NB4 (cell line): ENCODE measurements at places on chromosomes 11 and 22.
A peak's percentile ranks its signal among the peaks of the same experiment; 100 is the strongest.

GRCh38 chr22:17914474-17914873, 109.9 kb downstream of the MICAL3 start:
- DNase-seq = no peak

DNA sequence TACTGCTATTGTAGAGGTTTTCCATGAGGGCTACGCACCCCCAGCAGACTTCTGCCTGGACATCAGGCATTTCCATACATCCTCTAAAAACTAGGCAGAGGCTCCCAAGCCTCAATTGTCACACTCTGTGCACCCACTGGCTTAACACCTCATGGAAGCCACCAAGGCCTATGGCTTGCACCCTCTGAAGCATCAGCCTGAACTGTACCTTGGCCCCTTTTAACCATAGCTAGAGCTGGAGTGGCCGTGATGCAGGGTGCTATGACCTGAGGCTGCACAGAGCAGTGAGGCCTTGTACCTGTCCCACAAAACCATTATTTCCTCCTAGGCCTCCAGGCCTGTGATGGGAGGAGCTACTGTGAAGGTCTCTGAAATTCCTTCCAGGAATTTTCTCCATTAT, 33.9 kb downstream of the AAMDC start:
- no peak for DNase-seq

GRCh38 chr11:57335023-57335342, 709 bp downstream of the SSRP1 start:
- no peak for DNase-seq

DNA sequence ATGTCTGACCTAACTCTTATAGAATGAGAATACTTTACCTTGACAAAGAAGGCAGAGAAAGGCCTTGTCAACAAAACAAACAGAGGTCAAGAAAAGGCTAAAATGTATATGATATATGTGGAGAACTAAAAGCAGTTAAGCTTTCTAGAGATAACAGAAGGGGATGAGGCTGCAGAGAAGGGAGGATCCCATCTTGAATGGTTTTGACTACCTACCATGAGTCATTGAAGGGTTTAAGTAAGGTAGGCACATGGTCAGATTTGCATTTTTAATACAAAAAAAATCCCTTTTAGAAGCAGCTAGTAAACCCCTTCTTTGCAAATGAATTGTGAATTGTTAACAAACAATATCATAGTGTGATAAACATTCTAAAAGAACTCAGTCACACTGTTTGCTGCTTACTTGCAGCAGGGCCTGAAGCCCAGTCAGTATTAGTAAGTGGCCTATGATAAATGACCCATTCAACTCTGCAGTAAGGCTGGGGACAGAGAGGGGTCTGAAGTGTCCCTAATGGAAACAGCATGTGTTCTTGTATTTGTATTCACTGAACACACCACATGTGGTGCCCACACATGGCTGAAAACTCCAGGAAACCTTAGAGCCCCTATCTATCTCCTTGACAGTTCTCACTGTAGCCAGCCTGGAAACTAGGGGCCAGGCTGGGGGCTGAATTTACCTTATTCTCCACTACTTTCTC, 328.8 kb upstream of the PITPNB start:
- no peak for DNase-seq

DNA sequence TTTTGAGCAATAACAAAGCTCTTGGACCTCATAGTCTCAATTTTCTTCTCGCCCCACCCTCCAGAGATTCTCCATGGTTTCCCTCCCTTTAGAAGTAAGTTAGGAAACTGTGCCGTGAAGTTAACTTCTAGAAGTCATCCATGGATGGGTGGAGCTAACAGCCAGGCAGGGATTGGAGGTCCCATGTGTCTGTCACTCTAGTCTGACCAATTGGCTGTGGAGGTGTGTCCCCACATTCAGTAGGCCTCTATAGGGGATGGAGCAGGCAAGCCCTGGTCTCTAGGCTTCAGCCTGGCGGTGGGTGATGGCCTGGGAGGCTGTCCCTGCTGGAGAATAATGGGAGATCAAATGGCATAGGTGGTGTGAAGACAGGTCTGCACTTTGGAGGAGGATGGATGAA, 50.7 kb downstream of the TP53I11 start:
- peak; percentile 79 for DNase-seq

DNA sequence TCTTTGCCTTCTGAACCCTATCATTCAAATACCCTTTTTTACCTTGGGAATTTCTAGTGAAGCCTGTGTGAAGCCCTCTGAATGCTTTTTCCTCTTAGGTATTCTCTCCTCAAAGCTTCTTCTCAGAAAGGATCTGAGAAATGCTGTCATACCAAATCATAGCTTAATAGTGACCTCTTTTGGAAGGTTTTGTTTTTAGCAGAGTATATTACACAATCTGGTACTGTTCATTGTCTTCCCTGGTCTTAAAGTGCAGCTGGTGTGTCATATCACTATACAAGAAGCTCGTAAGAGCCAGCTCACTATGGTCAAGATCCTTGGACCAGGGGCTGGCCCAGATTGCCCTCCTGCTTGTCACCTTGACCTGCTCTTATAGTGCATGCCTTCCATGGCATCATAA, 204.4 kb upstream of the ANO5 start:
- peak; percentile 5 for DNase-seq

DNA sequence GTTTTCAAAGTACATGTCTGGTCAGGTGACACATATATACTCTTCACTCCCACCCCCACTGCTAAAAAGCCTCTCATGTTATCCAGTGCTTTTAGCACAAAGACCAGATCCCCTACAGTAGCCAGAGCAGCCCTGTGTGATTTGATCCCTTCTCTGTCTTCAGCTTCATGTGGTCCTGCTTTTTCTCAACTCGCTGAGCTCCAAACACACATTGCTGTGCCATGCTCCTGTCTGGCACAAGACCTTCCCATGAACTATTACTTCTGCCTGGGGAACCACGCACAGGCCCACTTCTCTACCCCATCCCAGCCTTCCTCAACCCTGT, 127.1 kb downstream of the RASSF10 start:
- DNase-seq = no peak

DNA sequence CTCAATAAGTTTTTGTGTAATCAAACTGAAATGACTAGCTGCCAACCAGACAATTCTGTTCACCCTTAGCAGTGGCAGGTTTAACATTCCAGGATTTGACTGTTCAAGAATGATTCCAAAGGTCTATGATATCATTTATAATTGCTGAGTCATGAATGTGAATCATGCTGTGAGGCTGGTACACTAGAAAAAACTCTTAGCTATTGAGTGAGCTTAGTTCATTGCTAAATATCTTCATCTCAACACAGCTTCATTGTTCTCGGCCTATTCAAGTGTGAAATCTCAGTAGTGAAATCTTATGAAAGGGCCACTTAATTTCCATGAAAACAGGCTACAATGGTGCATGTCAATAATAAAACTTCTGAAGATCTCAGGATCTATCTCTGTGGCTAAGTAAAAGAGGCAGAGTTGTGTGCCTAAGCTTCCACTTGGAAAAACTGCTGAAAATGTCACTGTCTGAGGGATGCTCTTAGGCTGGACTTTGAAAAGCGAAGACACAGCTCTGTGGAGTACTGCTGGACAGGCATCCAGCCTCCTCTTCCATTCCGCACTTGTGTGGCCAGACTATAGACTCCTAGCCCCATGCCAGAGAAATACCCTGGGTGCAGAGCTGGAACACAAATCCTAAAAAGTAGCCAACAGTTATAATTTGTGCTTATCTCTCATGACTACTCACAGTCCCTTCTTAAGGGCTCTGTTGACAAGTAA, 12.8 kb downstream of the AQP11 start:
- DNase-seq = no peak

DNA sequence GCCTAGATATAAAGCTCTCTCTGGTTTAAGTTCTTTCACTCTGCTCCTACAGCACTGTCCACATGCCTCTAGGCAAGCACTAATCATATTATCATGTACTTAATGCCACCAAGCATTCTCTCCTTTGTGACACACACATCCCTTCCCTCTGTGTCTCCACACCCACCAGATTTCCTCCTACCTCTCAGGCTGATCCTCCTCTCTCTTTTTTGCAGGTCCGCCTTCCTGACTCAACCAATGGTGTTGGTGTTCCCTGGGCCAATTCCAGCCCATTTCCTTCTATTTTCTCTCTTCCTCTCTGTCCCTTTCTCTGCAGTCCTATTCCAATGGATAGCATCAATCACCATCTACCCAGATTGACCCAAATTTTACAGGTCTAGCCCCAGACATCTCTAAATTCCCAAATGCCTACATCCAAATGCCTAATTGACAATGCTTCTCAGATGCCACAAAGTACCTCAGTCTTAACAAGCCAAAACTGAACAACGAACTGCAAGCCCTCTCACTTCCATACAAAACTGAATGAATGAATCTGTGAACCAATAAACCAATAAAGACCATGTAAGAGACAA, 504 bp upstream of the ZNF215 start:
- no peak for DNase-seq

- peak; percentile 71 for DNase-seq
Measured at GRCh38 chr22:39300186-39300830, 19.1 kb downstream of the RPL3 start.

DNA sequence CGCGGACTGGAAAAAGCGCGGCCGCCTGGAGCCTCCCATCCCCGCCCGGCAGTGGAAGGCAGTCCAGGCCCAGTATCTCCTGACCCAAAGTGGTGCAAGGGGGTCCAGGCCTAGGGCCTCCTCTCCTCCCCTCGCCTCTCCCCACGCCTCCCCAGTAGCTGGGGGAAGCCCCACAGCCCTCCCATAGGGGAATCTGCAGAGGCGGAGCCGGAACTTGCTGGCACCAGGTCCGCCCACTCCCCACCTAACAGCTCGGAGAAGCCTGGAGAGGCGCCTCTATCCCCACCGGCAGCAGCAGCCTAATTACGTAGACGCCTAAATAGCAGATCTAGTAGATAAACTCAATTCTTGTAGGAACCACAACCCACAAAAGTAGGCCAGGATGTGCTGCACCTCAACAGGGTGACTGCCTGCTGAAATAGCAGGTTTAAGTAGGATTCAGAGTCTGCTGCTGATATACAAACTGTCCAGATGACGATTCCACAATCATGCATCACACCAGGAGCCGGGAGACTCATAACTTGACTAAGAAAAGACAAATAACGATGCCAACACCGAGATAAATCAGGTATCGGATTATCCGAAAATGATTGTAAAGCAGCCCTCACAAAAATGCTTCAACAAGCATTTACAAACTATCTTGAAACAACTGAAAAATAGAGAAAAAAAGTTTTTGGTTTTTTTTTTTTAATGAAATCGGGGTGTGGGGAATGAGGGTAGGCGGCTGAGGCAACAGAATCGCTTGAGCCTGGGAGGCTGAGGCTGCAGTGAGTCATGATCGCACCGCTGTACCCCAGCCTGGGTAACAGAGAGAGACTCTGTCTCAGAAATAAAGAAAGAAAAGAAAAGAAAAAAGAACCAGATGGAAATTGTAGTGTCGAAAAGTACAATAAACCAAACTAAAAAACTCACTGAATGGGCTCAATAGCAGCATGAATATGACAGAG, 11.4 kb upstream of the BRD1 start:
- peak; percentile 89 for DNase-seq

GRCh38 chr22:48574776-48575617, 1252.7 kb downstream of the BRD1 start:
- DNase-seq = no peak

DNA sequence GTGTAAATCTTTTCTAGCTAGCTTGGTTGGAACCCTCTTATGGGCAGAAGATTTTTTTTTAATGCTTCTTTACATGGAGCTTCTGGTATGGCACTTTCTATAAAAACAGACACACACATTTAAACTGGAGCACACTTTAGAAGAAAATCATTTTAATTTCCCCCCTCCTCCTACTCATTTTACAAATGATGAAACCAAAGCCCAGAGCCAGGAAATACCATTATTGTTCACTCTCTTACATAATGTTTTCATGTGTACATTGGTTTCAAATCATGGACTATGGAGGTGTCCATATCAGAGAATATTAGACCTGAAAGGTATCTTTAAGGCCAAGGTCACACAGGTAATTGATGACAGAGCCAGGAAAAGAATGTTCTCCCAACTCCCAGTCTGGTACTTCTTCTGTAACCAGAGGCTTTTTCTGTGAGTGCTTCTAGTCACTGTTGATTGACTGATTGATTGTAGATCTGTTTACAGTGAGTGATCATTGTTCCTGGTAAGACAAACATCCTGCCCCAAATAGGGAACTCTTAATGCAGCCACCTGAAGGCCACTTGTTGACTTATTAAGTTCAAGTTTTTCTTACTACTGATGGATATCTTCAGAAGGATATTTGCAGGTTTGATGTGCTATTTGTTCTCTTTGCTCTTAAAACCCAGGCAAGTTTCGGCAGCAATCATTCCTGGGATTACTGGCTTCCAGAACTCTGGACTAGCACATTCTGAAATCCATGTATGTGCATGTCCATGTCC, 26.8 kb upstream of the ME3 start:
- no peak for DNase-seq

DNA sequence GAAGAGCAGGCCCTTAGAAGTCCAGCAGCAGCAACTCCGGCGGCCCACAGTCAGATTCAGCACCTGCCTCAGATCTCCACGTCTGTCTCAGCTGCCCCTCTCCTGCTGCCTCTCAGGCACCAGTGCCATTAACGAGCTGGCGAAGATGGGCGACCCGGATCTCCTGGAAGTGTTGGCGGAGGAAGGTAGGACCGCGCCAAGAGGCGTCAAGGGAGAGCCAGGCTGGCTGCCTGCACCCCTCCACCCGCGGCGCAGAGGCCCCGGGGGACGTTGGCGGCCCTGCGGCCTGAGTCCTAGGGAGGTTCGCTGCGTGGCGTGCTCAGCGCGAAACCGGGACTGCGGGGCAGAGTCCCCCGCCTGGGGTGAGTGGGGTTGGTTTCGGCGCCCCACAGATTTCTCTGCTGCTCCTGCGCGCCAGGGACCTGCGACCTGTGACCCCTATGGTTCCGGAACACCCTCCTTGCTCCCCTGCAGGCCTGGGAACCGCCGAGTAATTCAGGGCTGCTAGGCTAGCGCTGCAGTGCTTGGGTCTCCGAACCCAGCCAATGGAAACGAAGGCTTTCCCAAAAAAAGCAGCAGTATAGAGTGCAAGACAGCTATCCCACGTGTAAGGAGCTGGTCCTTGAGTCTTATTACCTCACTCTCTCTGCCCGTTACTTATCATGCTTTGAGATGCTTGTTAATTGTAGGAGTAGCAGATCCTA, 615 bp downstream of the ANO5 start:
- DNase-seq = no peak

- DNase-seq = no peak
Measured at GRCh38 chr11:43212279-43212678, 99.5 kb upstream of the API5 start.

DNA sequence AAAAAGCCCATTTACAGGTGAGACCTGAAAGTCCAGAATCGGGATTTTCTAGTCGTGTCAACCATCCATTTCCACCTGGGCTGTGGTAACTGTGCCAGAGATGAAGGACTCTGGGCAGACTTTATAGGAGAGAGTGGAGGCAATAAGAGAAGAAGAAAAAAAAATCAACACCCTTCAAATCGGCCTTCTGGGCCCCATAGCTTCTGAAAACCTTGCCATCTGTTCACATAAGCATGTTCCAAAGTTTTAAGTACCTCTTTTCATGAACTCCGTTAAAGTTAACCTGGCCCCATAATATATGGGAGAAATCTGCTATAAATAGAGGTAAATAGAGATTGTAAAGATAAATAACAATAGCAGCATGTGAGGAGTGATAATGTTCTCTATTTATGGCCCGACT, 470.5 kb downstream of the MIAT start:
- no peak for DNase-seq
